ENCODE measurements at places on chromosomes 7 and 10.

DNA sequence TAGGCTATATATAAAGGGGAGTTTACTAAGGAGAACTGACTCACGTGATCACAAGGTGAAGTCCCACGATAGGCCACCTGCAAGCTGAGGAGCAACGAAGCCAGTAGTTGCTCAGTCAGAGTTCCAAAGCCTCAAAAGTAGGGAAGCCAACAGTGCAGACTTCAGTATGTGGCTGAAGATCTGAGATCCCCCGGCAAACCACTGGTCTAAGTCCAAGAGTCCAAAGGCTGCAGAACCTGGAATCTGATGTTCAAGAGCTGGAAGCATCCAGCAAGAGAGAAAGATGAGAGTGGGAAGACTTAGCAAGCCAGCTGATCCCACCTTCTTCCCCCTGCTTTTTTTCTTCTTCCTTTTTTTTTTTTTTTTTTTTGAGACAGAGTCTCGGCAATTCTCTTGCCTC is 27.0 kb upstream of the GSDME start:
- no peak for DNase-seq

GRCh38 chr7:98571986-98572385 is 45.1 kb upstream of the NPTX2 start:
- no peak for DNase-seq

- no peak for DNase-seq
Observed at GRCh38 chr7:78189762-78190161, 391.2 kb downstream of the PHTF2 start.

- DNase-seq = no peak
Observed at GRCh38 chr10:128067691-128068397, 58.4 kb downstream of the MKI67 start.

- no peak for DNase-seq
Observed at GRCh38 chr7:42248579-42248978, 11.6 kb upstream of the GLI3 start.

- no peak for DNase-seq
Observed at GRCh38 chr10:90751107-90751997, 106.5 kb downstream of the HTR7 start.

- no peak for DNase-seq
Observed at GRCh38 chr7:84510505-84510904, 315.9 kb upstream of the SEMA3A start.

GRCh38 chr10:127024685-127025435 is 119.6 kb downstream of the DOCK1 start:
- no peak for DNase-seq

Data from GM06990 (cell line).